Inflammatory macrophage treated with lipopolysaccharide for 1 hour (primary cell): ENCODE measurements at places on chromosomes 1 and 21.

DNA sequence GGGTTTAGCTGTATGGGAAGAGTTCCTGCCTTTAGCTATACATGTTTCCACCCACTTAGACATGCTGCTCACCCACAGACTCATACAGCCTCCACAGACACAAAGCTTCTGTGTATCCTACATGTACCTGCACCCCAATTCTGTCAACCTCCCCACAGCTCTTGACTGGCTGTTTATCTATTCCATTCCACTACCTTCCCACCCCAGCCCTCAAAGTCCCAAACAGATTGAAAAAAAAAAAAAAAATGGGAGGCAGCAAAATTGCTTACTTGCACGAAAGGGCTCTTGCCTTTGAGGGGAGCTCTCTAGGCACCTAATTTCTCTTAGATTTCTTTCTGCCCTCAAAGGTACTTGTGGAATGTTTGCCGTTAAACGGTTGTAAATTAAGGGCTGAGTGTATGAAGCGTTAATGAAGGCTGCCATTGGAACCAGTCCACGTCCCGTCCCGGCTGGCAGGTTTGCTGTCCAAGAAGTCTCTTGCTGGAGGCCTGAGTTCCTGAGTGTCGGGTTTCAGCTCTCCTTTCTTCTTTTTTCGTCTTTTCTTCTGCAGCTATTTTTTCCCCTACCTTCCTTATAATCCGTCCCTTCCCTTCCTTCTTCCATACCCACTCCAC lies 43.6 kb downstream of the PBX1 start:
- no peak for DNase-seq

DNA sequence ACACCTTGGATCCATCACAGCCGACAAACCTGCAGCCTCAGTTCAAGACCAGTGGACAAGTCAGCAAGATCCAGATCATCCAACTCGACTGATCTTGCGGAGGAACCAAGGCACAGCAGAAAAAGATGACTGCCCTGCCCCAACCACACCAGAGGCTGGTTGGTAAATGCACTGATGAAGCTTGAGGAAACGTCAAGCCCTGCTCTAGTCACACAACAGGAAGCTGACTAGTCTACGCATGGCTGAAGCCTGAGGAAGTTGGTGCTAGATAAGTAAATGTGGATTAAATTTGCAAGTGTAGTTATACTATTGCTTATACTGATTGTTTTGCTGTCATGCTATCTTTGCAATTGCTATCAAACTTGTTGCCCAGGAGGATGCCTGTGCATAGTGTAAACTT lies 89.0 kb downstream of the LIPI start:
- no peak for DNase-seq

- no peak for DNase-seq
Measured at GRCh38 chr1:17886838-17887441, 131.8 kb downstream of the ACTL8 start.

- no peak for DNase-seq
Measured at GRCh38 chr1:94323311-94324177, 86.2 kb upstream of the ARHGAP29 start.

DNA sequence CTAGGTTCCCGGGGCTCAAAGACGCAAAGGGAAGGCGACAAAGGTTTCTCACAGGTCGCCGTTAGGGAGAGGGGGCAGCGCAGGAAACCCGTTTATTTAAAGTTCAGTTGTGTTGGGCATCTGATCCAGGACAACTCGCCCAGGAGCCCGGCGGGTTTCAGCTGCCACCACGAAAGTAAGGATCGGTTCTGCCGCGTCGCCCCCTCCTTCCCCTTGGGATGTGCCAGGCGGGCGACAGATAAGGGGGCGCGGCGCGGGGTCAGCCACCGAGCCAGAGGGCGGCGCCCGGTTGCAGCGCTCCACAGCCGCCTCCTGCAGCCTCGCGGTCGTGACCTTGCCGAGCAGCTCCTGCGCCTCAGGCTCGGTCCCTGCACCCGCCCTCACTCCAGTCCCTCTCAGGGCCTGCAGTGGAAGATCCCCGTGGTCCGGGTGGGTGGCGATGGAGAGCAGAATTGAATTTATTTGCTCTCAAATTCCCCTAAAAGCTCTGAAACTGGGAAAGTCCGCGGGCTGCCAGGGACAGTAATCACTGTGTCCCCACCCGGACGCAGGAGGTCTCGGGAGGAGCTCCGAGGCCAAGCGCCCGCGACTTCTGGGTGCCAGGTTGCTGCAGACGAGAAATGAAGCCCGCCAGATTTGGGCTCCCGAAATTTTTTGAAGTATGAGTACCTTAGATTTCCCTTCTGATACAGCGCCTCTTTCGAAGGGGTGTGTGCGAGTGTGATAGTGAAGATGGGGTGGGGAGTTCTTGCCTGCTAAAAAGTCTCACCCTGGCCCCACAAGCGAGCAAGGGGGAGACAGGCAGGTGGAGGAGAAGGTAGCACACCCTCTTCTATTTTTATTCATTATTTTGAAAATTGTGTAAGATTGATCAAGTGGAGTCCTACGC lies 28.4 kb upstream of the NFIA start:
- peak; percentile 50 for DNase-seq

DNA sequence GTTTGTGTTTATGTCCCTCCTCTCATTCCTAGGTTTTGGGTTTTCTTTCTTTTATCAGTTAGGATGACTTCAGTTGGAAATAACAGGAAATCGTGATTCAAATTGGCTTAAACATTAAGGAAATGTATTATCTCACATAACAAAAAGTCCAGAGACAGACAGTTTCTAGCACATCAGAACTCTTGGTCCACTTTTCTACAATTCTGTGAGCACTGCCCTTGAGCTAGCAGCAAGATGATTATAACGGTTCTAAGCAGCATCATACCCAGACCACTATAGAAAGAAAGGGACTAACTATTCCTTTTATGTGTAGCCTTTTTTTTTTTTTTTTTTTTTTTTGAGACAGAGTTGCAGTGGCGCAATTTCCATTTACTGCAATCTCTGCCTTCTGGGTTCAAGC lies 18.9 kb downstream of the FCGR2B start:
- DNase-seq = no peak
